ENCODE measurements at places on chromosomes 12 and 14.

- no peak overlapping the region for H3K27ac ChIP-seq
- no peak for DNase-seq
- H3K4me3 ChIP-seq = no peak overlapping the region
- H3K36me3 ChIP-seq = no peaks in the 10 kb centered on the region
- H3K4me1 ChIP-seq = no peaks in the 10 kb centered on the region
Observed at GRCh38 chr14:57073986-57074385, 194.7 kb downstream of the EXOC5 start.

- no peak for DNase-seq
- H3K4me1 ChIP-seq = no peaks in the 10 kb centered on the region
- peaks cover 6% of the 10 kb centered on the region for H3K27me3 ChIP-seq
Observed at GRCh38 chr14:55240526-55241178, 30.6 kb upstream of the FBXO34 start.

DNA sequence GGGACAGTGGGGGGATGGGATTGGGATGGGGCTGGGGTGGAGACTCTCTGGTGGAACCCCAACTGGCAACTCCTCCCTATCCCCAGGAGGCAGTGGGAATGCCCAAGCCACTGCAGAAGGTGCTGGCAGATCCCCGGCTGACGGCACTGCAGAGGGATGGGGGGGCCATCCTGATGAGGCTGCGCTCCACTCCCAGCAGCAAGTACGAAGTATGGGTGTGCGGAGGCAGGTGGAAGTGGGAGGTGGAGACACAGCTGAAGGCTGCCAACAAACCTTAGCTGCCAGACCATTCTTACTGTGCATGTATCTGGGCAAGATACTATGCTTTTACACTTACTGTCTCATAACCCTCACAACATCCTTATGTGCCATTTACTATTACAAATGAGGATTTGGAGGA, 8.2 kb downstream of the ARHGEF40 start:
- H3K4me3 ChIP-seq = no peak overlapping the region
- DNase-seq = no peak
- H3K36me3 ChIP-seq = peaks cover 37% of the 10 kb centered on the region
- H3K4me1 ChIP-seq = no peaks in the 10 kb centered on the region
- no peaks in the 10 kb centered on the region for H3K27me3 ChIP-seq

DNA sequence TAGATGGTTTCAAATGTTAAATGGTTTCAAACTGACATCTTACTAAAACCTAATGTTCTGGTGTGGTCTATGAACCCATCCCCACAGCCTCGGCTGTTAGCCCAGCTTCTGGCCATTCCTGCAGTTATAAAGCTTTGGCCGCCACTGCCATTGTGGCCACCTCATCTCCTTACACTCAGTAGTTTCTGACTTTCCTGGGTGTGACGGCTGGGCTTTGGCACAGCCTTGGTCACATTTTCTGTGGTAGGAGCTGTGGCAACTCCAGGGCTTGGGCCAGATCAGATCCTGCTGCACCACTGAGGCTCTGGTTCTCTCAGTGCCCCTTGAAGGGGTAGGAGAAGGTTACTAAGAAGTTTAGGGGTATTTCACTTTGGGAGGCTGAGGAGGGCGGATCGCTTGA, 84.2 kb upstream of the STXBP6 start:
- H3K4me3 ChIP-seq = no peak overlapping the region
- DNase-seq = no peak
- no peaks in the 10 kb centered on the region for H3K4me1 ChIP-seq
- H3K36me3 ChIP-seq = no peaks in the 10 kb centered on the region
- H3K27ac ChIP-seq = no peak overlapping the region

- no peak overlapping the region for H3K27ac ChIP-seq
- no peaks in the 10 kb centered on the region for H3K4me1 ChIP-seq
- no peaks in the 10 kb centered on the region for H3K27me3 ChIP-seq
- H3K4me3 ChIP-seq = no peak overlapping the region
Observed at GRCh38 chr12:63313139-63313538, 162.1 kb upstream of the AVPR1A start.

GRCh38 chr12:14572401-14572800, 4.7 kb upstream of the PLBD1 start:
- H3K27ac ChIP-seq = no peak overlapping the region
- no peak overlapping the region for H3K4me3 ChIP-seq
- DNase-seq = no peak

DNA sequence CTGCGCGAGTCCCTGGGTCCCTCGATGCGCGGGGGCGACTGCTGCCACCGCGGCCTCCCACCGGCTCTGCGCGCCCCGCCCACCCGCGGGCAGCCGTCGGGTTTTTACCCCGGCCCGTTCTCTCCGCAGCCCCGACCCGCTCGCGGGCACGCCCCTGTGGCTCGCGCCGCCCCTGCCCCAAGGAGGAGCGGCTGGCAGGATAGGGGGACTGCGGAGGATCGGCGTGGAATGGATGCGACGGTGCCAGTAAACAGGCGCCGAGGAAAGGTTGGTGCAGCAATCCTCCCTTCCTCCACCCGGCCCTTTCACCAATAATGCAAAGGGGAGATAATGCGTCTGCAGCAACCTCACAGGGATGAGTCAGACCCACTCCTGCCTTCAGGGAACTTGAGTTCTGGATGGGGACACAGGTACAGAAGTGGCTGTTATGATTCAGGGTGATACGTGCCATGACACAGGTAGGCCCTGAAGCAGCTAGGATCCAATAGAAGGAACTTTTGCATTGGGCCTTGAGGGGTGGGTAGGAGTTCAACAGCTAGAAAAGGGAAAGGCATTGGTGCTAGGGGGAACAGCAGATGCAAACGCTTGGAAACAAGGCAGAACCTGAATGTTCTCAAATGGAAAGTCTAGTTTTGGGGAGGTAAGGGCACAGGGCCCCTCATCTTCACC, 554 bp upstream of the DEGS2 start:
- peak overlapping the region; percentile 60 for H3K4me3 ChIP-seq
- H3K4me1 ChIP-seq = peaks cover 5% of the 10 kb centered on the region
- H3K36me3 ChIP-seq = no peaks in the 10 kb centered on the region
- H3K27ac ChIP-seq = no peak overlapping the region
- no peak for DNase-seq

DNA sequence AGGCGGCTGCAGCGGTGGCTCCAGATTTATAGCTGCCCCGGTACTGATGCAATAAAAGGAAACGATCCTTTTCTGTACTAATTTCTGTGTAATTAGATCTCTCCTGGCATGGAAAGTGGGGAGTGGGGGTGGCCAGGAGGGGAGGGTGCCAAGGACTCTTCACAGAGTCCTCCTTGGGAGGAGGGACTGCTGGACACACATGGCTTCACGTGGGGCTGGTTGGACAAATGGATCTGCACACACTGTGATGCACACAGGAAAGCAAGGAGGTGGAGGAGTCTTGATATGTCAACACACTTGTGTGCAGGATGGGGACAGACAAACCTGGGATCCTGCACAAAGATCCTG, 23.8 kb upstream of the ATP5MC2 start:
- H3K27ac ChIP-seq = no peak overlapping the region
- no peaks in the 10 kb centered on the region for H3K36me3 ChIP-seq
- H3K4me1 ChIP-seq = no peaks in the 10 kb centered on the region
- no peak for DNase-seq

DNA sequence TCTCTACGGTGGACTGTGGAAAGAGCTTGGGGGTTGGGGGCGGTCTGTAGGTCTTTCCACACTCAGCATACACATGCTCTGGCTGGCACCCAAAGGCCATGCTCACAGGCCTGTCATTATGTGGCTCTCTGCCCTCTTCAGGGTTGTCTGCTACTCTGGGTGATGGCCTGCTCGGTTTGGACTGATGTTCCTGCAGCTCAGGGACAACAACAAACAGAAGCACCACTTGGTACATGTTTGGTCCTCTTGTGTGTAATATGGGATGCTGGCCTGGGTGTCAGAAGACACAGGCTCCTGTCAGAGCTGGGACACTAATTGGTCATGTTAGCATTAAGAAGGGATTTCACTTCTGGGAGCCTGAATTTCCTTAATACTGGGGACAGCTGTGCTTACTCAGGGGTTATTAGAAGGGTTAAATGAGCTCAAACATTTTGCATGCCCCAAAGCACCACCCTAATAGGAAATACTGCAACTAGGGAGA, 32.7 kb upstream of the SELPLG start:
- no peak overlapping the region for H3K4me3 ChIP-seq
- no peak for DNase-seq

GRCh38 chr12:15540005-15540404, 217.7 kb downstream of the PTPRO start:
- no peak overlapping the region for H3K4me3 ChIP-seq
- DNase-seq = no peak
- H3K4me1 ChIP-seq = peaks cover 2% of the 10 kb centered on the region
- H3K27me3 ChIP-seq = no peaks in the 10 kb centered on the region
- no peak overlapping the region for H3K27ac ChIP-seq

GRCh38 chr14:78197051-78197450, 26.9 kb downstream of the NRXN3 start:
- H3K36me3 ChIP-seq = no peaks in the 10 kb centered on the region
- no peaks in the 10 kb centered on the region for H3K27me3 ChIP-seq
- H3K4me1 ChIP-seq = no peaks in the 10 kb centered on the region

All from colonic mucosa (tissue), 4 donors.